ENCODE measurements at places on chromosomes 3 and 15.

- no peak for DNase-seq
These were observed 407.1 kb upstream of the CFAP20DC start for GRCh38 chr3:59456852-59457485.

GRCh38 chr15:29331071-29331470, 61.4 kb upstream of the NSMCE3 start:
- DNase-seq: no peak

- DNase-seq: no peak
These were observed 62.2 kb upstream of the AKAP13 start for GRCh38 chr15:85318048-85318731.

DNA sequence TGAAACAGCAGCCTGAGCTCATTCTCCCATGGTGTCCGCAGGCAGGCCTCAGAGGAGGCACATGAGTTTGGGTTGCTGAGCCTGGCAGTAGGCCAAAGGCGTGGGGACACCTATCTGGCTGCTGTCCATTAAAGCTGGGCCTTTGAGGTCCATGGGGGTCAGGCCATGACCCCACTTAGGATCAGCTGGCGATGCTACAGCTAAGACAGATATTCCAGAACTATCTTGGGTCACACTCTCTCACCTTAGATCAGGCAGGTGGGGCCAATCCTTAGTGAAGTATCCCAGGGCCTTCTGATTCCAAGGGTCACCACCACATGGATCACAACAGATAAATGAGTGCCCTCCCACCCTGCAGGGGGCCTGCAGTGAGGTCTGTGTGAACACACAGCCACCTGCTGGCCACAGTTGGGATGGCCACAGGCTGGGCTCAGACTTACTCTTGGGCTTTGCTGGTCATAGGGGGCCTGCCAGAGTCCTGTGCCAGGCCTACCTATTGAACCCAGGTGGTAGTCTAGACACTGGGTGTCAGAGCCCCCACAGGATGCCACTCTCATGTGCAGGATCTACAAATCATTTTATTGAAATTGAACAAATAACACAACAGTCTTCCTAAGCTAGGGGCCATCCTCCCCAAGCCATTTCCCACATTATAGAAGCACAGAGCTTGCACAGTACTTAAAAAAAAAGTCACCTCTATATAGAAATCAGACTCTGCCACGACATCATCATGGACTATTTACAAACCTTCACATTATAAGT, 2.0 kb upstream of the HYAL2 start:
- DNase-seq: peak; percentile 59

DNA sequence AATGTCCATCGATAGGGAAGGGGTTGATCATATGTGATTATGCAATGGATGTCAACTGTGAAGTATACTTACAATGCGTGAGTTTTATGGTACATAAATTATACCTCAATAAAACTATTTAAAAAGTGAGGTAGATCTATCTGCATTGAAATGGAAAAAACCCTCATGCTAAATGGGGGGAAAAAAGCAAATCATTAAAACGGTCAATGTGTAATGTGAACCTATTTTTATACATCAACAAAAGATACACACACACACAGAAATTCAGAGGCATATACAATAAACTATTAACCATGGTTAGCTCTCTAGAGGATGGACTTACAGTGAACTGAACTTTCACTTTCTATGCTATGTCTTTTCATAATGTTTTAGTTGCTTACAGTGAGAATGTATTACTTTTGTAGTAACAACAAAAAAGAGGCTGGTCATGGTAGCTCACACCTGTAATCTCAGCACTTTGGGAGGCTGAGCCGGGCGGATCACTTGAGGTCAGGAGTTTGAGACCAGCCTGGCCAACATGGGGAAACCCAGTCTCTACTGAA, 23.1 kb downstream of the STIMATE start:
- no peak for DNase-seq

- no peak for DNase-seq
These were observed 29.5 kb downstream of the TBC1D2B start for GRCh38 chr15:78047761-78048627.

DNA sequence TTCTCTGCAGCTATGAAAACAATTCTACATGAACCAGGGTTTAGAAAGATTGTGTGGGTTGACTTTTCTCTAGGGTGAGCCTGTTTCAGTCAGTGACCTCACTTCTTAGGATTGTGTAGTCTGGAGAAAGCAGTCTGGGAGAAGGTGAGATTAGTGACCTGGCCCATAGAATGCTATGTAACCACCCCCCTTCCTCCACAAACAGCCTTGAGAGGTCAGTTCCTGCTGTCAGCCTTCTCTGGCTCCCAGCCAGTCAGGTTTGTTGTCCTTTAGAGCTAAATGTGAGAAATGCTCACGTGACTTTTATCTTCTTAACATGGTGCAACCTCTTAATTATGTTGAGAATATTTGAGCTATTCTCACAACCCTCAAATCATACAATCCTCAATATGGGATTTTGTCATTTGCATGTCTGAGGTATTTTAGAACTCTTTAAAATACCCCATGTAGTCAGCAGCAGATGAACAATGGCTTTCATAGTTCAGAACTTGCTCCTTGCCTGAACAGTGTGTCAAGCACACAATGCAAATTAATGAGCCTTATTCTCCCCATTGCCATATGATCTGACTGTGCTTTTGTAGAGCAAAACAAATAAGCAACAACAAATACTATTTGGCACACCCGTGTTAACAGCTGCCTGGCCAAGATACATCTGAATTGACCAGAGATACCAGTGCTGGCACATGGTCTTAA, 311.6 kb downstream of the CNTN6 start:
- DNase-seq: no peak

- DNase-seq: no peak
These were observed 132.2 kb downstream of the SRGAP3 start for GRCh38 chr3:9117220-9117619.

GRCh38 chr3:186782542-186783057, 777 bp upstream of the EIF4A2 start:
- DNase-seq: no peak

DNA sequence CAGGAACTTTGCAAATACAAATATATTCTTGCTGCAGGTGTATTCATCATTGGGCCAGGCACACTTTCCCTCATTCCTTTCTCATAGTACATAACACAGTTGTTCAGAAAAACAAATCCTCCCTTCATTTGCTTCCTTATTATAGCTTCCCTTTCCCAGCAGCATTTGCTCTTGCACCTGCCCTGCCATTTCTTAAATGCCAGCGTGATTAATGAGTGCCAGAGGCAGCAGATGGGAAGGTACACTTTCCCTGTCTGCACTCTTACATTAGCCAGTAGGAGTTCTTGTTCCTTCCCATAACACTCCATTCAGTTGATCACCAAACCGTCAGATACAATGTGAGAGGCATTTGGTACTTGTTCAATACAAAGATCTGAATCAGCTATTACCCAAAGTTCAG, 128.5 kb upstream of the GAP43 start:
- no peak for DNase-seq

DNA sequence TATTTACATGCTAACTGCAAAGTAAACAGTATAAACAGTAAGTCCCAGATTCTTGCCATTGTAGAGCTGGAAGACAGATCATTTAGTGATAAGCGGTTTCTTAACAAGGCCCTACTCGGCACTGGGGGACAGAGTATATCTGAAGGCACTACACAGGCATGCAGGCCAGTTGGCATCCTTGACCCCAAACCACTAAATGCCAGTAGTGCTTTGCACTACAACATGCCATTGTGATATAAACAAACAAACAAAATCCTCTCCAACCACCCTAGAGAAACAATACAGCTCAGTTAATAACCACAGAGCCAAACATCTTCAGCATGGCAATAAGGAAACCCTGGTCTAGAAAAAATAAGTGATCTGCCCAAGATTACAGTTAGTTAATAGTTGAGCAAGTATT, 5.3 kb downstream of the AQR start:
- no peak for DNase-seq

- DNase-seq: no peak
These were observed 11.7 kb downstream of the PXYLP1 start for GRCh38 chr3:141243271-141243707.

- no peak for DNase-seq
These were observed 2.1 kb upstream of the ACKR4 start for GRCh38 chr3:132595014-132595413.

DNA sequence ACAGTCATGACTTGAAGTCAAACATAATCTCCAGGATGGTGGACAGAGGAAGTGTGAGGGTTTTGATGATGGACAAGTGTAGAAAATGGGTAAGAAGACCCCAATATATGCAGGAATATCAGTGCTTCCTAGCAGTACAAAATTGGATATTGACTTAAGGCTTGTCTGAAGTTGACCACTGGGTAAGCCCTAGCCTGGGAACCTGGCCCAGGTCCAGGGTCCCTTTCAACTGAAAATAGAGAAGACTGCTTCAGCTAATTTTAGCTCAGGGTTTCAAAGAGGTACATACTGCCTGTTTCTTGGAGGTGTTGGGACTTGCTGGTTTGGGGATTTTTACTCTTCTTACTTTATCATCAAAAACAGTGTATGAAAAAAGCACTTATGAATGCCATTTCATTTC, 4.7 kb downstream of the NR1D2 start:
- no peak for DNase-seq

GRCh38 chr3:146110161-146110560, 50.8 kb downstream of the PLOD2 start:
- DNase-seq: no peak

- DNase-seq: no peak
These were observed 248.5 kb downstream of the ZMAT3 start for GRCh38 chr3:178823150-178823549.

- peak; percentile 31 for DNase-seq
These were observed 3.7 kb upstream of the MYL3 start for GRCh38 chr3:46866720-46867549.

DNA sequence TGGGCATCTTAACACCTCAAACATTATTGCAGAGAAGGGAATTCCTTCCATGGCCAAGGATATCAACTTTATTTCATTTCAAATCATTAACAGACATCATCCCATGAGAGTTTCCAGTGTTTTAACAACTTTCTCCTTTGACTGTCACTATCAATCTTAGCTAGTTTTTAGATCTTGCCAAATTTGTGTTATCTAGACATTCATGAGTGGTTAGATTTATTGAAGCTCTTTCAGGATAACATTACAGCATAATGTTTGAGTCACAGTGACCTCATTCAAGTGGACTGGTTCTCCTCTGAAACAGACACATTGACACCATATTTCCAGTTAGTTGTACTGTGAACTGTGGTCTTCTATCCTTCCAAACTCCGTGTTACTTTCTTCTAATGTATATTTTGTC, 8.6 kb upstream of the TNFAIP8L3 start:
- no peak for DNase-seq

GRCh38 chr3:43872301-43872700, 181.6 kb downstream of the ABHD5 start:
- no peak for DNase-seq

DNA sequence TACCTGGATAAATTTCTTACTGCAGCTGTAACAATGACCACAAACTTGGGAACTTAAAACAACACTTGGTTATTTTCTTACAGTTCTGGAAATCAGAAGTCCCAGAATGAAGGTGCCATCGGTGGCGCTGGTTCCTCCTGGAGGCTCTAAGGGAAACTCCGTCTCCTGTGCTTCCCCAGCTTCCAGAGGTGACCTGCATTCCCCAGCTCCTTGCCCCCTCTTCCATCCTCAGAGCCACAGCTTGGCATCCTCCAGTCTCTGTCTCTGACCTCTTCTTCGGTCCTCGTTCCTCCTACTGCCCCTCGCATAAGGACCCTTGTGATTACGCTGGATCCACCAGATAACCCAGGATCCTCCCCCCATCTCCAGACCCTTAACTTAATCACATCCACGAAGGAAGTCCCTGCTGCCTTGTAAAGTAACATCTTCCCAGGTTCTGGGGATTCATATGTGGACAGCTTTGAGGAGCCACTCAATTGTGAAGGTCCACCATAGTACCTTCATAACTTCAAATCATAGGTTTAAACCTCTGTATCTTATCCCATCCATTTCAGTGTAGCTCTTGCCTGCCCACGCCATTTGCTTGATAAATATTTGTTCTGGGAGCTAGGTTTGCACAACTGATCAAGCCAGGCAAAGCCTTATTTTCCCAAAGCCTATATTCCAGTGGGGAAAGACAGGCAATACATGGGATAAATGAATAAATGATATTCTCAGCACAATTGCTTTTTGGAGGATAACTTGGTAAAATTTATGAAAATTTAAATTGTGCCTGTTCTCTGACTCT, 34.8 kb downstream of the KLF15 start:
- no peak for DNase-seq

- no peak for DNase-seq
These were observed 4.8 kb downstream of the GNB4 start for GRCh38 chr3:179446501-179446900.

- no peak for DNase-seq
These were observed 43.5 kb upstream of the ALCAM start for GRCh38 chr3:105323274-105323599.

DNA sequence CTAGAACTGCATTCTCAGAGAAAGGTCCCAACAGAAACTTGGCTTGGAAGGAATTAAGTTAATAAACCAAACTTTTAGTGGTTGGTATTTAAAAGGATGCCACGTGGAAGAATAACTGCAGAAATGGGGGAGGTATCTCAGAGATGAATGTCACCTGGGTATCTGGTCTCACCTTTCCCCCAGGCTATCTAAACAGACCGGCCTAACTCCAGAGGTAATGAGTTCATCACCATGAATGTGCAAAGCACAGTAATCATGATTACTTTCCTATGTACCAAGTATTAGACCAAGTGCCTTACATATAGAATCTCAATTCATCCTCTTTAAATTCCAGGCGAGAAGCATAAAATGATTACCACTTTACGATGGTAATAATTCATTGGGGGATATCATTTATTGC, 80.8 kb downstream of the FBN1 start:
- no peak for DNase-seq

DNA sequence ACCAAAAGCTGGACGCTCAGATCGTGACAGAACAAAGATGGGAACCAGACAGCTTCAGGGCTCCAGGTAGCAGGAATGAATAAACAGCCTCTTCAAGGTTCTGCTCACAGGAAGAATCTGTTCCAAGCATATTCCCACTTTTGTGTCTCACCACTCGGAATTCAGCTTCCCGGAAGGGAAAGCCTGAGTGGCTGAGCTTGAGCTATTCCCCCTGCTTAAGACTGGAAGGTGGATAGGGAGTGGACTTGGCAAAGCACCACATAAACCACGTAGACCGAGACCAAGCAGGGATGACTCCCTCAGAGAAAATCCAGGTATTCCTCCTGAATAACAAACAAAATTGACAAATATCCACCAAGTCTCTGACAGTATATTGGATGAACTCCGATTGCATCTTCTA, 180.2 kb upstream of the NR2F2 start:
- DNase-seq: no peak

GRCh38 chr3:141313093-141313683, 55.1 kb upstream of the ZBTB38 start:
- no peak for DNase-seq

DNA sequence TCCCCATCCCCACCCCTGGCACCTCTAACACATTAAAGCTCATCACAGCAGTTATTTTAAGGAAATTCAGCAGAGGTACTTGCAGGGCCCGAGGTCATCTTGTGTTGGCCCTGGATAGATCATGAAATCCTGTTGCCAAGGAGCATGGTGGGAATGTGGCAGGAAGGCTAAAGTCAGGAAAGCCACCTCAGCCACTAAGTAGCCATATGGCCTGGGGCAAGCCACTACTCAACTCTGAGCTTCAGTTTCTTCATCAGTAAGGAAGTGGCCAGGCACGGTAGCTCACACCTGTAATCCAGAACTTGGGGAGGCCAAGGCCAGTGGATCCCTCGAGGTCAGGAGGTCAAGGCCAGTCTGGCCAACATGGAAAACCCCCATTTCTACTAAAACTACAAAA, 55.9 kb downstream of the LIPC start:
- no peak for DNase-seq

GRCh38 chr3:9183011-9183410, 66.4 kb downstream of the SRGAP3 start:
- DNase-seq: no peak

GRCh38 chr3:194032828-194033435, 103.0 kb upstream of the HES1 start:
- no peak for DNase-seq

All from NCI-H1930 (cell line).